ENCODE measurements at places on chromosomes 3 and 15.
A peak's percentile ranks its signal among the peaks of the same experiment; 100 is the strongest.

- DNase-seq = no peak
Observed at GRCh38 chr15:50562735-50563640, 16.5 kb upstream of the USP50 start.

DNA sequence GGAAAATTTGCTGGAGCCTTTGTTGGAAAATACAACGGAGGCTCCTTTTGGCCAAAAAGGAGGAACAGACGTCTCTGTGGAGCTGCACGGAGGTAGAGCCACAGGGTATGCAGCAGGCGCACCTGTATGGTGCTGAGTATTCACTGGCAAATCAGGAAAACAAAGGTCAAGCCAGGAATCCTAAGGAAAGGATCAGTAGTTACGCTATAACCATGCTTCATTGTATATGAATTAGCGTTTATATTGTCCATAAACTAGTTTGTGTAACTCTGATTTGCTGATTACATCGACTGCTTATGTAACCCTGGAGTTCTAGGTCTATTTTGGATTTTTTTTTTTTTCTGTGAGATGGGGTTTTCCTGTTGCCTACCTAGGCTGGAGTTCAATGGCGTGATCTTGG lies 45.4 kb downstream of the LPP start:
- no peak for DNase-seq

- no peak for DNase-seq
Observed at GRCh38 chr15:80216141-80216540, 35.9 kb downstream of the CTXND1 start.

GRCh38 chr3:14124223-14124614 lies 451 bp downstream of the CHCHD4 start:
- DNase-seq = peak; percentile 50

DNA sequence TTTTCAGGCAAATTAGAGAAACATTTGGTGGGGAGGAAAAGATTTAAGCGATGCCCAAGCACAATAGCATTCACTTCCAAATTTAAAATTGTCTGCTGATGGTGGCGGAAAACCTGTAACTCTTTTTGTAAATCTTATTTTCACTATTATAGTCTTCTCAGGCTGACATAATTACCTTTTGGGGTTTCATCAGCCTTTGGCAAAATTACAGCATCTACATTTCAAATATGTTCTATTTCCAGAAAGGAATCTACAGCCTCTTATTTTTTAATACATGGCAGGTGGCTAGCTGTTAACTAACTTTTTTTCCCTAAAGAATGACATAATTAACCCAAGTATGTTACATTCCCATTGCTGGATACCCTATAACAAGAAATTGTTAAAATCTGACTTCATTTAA lies 391.5 kb upstream of the CCDC54 start:
- DNase-seq = no peak

GRCh38 chr3:71152039-71152891 lies 431.3 kb downstream of the FOXP1 start:
- DNase-seq = no peak

DNA sequence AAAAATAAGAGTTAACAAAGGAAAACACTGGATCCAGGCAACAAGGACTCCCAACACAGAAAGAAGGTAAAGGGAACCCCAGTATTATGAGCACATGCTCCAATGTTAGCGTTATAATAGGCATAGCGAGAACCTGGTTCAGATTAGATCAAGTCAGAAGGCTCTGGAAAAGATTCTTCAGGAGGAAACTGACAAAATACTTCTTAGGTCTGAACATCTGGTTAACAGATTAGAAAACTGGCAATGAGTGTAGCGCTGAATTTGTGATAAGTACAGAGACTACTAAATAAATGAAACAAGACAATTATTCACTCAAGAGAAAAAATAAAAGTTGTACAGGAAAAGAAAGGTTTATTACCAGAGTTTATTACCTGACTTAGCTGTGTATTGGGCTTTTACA lies 146.1 kb downstream of the DPH6 start:
- DNase-seq = no peak

- DNase-seq = no peak
Observed at GRCh38 chr15:67133026-67133425, 67.6 kb downstream of the SMAD3 start.

- no peak for DNase-seq
Observed at GRCh38 chr3:86815880-86816279, 175.1 kb downstream of the VGLL3 start.

Data from T47D (cell line).